Sciatic nerve (tissue), 2 donors: ENCODE measurements at places on chromosomes 4 and X.

DNA sequence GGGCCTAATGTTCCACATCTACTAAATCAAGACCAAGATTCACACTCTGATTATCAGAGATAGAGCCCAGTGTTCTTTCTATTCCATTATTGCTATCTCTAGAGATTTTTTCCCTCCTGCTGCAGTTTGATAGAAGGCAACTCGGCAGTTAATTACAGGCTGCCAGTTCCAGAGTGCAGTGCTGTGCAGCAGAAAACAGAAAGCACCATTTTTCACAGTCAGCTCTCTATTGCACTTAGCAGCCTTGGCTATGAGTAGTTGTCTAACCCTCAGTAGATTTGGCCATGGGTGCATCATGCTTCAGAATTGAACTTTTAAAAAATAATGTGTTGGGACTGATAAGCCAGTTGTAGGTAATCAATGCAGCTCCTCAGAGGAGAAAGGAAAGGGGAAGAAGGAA is 295.3 kb downstream of the MID1IP1 start:
- no peak for DNase-seq

DNA sequence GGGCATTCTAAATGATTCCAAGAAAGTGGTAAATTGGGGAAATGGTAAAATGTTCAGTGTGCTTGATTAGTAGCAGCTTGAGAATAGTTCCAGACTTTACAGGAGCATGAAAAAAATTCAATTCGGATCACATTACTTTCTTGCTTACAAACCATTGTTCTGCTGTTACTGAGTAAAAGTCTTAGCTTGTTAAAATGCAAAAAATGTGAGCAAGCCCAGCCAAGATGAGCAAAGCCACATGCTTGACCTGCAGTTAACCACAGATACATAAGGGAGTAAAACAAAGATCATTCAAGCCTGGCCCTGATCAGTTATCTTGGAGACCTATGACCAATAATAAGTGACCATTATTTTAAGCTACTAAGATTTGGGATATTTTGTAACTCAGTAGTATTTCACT is 562.9 kb upstream of the MAGEB2 start:
- DNase-seq, result no peak

DNA sequence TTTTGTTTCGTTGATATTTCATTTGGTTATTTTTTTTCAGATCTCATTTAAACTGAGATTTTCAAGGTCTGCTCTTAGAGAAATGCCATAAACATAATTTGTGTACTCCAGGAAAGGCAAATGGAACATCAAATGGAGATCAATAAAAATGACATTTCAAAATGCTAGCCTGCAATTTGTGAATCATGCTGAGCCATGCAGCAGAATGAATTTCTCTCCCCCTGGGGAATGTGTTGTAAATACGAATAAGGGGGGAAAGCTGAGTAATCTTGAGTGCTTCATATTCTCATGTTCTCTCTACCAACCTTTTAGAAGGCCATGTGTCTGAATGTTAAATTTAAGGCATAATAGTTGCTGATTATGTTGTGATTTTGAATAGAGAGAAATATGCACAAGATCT is 7.8 kb downstream of the ZCCHC4 start:
- DNase-seq, result no peak

DNA sequence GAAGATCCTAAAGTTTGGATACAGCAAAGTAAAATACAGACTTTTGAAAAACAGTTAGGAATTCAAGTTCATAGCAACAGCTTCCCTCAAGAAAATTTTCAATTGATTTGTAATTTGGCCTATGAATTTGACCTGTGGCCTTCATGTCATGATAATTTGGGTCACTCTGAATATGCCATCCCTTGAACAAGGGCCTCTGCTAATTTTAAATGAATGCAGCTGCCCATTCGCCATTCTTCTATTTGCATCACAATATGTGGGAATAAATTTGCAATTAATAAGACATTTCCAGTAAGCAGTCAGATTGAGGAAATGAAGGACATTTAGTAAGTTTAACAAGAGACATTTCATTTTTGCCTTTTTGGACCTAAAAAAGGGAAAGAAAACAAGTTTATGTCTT is 1.9 kb upstream of the REST start:
- DNase-seq, result no peak

GRCh38 chr4:53744446-53745160 is 153.3 kb upstream of the LNX1 start:
- DNase-seq, result no peak

DNA sequence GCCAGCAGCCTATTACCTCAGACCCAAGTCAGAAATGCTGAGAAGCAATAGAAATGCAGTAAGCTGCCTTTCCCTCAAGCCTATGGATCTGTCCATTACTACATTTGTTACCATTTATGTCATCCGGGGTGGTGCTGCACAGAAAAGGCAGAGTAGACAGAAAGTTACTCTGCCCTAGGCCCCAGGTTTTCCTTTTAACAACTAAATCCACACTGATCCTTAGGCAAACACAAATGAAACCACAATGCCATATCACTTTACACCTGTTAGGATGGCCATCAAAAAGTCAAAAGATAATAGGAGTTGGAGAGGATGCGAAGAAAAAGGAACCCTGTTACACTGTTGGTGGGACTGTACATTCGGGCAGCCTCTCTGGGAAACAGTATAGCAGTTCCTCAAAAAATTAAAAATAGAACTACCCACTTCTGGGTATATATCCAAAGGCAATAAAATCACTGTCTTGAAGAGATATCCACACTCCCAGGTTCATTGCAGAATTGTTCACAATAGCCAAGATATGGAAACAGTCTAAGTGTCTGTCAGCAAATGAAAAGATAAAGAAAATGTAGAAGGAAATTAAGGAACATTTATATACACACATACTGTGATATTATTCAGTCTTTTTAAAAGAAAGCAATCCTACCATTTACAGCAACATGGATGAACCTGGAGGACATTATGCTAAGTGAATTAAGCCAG is 186.3 kb downstream of the NWD2 start:
- no peak for DNase-seq

DNA sequence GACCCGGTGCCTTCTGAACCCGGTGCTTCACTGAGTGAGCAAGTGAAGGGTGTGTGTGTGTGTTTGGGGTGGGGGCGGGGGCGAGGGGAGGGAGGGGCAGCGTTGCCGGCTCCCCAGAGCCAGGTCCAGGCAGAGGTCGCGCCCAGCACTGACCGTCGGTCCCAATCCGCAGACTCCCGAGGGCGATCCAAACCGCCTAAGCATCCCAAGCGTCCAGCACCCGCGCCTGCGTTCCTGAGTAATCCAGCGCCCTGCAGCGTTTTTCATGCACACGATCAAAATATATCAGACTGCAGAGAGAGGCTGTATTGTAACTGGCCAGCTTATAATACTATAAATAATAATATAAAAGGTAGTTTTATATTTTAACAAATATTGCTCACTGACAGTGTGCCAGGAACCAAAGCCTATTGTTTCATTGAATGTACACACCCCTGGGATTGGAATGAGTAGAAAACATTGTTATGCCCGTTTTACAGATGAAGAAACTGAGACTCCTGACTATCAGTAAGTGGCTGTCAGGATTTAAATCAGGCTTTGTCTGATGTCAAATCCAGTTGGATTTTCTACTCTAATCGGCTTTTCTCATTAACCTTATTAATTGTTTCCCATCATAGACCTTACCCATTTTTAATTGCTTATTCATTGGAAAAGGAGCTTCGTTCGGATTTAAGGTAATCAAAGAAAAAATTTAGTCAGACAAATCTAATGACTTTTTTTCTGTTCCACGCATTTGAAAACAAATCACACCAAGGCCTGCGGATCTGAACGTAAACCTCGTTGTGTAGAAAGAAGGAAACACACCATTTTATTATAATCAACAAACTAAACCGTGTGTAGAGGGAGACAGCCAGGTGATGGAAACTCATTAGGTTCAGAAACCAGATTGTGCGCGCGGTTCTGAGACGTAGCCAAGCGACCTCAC is 4.0 kb upstream of the NKX3-2 start:
- no peak for DNase-seq

DNA sequence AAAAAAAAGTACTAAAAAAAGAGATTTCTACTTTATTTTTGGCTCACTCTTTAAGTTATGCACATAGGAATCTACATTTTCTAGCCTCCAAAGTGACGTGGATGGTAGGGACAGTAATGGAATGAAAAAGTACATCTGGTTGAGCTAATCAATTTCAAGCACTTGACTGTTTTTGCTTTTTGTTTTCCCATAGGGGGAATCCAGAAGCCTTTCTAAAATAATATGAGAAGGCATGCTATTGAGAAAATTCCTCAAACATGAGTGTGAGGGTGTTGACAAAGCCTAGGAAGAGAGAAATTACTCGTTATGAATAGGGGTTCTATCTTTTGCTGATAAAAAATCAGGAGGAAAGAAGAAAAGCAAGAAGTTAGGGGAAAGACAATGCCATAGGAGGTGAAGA is 242.5 kb upstream of the PUDP start:
- no peak for DNase-seq

DNA sequence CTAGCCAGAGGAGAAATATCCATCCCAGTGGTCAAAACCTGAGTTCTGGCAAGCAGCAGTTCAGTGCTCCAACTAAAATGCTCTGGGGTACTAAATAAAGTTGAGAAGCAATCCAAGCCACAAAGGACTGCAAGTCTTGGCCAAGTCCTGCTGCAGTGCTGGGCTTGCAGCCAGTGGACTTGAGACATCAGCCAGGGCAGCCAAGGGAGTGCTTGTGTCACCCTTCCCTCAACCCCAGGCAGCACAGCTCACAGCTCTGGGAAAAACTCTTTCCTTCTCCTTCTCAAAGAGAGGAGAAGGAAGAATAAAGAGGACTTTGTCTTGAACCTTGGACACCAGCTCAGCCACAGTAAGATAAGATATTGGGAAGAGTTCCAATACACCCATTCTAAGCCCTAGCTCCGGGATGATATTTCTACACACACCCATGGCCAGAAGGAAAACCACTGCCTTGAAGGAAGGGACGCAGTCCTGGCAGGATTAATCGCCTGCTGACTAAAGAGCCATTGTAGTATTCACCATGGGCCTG is 99.8 kb downstream of the PTCHD1 start:
- peak; percentile 73 for DNase-seq

DNA sequence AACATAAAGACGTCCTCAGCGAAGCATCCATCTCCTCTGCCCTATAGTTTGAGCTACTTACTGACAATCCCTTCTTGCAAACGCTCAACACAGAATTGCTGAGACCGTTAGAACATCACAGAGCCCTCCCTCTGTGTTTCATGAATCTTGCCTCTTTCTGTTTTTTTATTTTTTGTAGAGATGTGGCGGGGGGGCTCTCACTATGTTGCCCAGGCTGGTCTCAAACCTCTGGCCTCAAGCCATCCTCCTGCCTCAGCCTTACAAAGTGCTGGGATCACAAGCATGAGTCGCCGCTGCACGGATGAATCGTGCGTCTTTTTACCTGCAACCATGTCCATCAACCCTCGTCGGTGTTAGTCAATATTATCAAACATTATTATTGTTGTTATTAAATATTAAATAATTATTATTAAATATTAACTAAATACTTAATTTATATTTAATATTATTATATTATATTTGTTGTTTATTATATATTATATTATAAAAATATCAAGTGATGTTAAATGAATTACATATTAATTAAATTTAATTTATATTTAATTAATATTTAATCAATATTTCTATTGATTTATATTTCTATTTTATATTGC is 200.7 kb downstream of the CRLF2 start:
- DNase-seq, result no peak

DNA sequence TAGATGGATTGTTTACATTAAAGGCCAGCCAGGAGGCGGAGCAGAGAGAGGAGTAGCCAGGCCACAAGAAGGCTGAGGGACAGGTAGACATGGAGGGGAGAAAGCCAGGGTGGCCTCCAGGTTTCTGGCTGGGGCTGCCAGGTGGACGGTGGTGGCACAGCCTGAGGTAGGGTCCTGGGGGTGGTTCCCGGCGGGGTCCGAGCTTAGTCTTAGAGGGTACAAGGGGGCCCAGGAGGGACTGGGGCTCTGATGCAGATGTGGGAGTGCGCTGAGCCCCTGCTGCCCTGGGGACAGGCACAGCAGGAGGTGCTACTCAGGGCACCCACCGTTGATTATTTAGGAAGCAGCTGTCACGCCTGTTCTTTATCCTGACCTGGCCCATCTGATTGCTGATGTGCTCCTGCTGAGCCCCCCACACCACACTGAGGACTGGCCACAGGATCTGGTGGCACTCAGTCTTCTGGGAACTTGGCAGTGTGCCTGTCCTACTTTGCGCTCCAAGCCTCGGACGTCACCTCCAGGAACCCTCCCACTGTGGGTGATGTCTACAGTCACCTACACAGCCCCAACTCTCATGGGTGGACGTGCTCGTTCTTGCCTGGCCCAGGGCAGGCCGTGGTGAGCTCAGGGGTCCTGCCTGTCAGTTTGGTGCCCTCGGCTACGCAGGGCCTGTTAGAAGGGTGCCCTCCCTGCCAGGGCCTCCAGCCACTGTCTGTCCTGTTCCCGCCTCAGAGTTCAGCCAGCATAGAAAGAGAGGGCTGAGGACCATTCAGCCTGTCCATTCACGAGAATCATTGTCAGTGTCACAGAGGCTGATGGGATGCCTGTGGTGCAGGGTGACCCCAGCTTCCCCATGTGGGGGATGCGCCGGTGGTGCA is 12.0 kb downstream of the WFS1 start:
- no peak for DNase-seq

GRCh38 chr4:113560579-113560978 is 201.0 kb downstream of the CAMK2D start:
- no peak for DNase-seq

- DNase-seq, result no peak
These were observed 3.8 kb upstream of the GPR174 start for GRCh38 chrX:79140731-79141130.

GRCh38 chr4:8378101-8378724 is 62.3 kb downstream of the ACOX3 start:
- no peak for DNase-seq

DNA sequence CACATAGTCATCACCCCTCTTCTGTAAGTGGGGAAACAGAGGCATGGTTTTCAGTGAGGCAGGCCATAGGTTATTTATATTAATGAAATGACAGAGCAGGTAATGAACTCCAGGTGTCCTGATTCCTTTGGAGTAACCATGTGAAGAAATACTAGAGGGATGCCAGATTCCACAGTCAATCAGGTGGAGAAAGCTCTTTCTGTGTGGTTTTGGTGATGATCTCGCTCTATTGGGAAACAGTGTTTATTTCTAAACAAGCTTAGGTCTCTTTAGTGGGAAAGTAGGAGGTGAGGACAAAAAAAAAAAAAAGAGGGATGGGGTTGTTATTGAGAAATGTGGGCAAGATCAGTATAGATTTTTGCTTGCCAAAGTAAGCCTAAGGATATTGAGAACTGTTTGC is 12.2 kb downstream of the DOCK11 start:
- no peak for DNase-seq

GRCh38 chr4:82136161-82136801 is 237.5 kb downstream of the HNRNPD start:
- DNase-seq, result no peak

DNA sequence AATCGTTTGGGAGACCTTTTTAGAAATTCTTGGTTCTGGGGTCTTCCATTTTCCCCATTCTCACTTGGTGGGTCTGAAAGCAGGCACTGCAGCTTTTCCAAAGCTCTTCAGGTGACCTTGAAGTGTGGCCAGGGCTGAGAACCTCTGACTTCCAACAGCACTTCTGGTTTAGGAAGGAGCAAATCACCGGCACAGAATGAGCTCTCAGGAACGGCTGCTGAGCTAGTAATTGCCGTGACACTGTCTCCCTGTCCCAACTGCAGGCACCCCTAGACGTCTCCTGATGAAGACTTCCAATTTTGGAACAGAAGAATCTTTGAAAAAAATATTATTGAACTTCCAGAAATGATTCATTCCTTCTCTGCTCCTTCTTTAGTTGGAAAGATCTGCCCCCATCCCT is 31.3 kb downstream of the CD38 start:
- no peak for DNase-seq

- no peak for DNase-seq
These were observed 113.5 kb downstream of the NAA11 start for GRCh38 chr4:79212311-79212710.

GRCh38 chrX:147675819-147676218 is 235.9 kb upstream of the FMR1 start:
- no peak for DNase-seq
